ENCODE measurements at places on chromosomes 6 and 20.

DNA sequence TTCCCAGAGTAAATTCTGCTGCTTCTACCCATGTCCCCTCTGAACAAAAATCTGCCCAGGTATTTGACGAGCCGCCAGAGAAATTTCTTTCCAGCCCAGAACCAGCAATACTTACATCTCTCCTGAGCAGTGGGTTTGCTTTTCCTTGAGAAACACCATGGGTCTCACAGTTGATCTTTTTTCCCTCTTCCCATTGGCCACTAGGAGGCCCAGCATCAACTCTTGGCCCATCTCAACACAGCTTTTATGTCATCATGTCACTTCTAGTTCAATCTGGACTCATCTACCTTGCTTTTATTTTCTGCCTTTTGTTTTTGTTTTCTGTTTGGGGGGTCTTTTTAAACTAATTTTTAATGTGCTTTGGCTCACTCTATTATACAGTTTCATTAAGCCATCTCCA lies 18.8 kb downstream of the MAFB start:
- no peak for DNase-seq

- no peak for DNase-seq
Measured at GRCh38 chr6:131854803-131855202, 47.0 kb downstream of the ENPP1 start.

GRCh38 chr6:170099387-170099786 lies 191.5 kb downstream of the DLL1 start:
- no peak for DNase-seq

- no peak for DNase-seq
Measured at GRCh38 chr20:3901706-3902440, 12.7 kb downstream of the PANK2 start.

- DNase-seq = no peak
Measured at GRCh38 chr20:3454831-3455230, 16.0 kb upstream of the ATRN start.

- DNase-seq = no peak
Measured at GRCh38 chr20:37238935-37239451, 22.6 kb downstream of the GHRH start.

- DNase-seq = no peak
Measured at GRCh38 chr20:30286157-30286556, 971.3 kb upstream of the DEFB115 start.

DNA sequence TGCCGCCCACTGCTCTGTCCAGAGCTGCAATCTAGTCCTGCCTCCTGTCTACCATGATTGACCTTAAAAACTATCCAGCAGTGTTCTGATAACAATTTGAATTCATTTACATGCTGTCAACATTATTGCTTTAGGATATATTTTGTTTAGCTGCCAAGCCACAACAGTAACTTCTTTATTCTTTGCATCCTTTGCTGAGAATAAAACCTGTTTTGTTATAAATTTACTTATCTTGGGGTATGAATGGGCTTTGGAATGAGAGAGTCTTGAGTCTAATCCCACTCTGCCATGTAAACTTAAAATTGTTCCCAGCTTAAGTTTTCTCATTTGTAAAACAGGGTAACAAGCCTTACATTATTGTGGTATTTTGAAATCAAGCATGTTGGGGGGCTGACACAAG lies 116.4 kb downstream of the FLRT3 start:
- DNase-seq = no peak

GRCh38 chr6:34099878-34100277 lies 46.0 kb downstream of the GRM4 start:
- DNase-seq = no peak

DNA sequence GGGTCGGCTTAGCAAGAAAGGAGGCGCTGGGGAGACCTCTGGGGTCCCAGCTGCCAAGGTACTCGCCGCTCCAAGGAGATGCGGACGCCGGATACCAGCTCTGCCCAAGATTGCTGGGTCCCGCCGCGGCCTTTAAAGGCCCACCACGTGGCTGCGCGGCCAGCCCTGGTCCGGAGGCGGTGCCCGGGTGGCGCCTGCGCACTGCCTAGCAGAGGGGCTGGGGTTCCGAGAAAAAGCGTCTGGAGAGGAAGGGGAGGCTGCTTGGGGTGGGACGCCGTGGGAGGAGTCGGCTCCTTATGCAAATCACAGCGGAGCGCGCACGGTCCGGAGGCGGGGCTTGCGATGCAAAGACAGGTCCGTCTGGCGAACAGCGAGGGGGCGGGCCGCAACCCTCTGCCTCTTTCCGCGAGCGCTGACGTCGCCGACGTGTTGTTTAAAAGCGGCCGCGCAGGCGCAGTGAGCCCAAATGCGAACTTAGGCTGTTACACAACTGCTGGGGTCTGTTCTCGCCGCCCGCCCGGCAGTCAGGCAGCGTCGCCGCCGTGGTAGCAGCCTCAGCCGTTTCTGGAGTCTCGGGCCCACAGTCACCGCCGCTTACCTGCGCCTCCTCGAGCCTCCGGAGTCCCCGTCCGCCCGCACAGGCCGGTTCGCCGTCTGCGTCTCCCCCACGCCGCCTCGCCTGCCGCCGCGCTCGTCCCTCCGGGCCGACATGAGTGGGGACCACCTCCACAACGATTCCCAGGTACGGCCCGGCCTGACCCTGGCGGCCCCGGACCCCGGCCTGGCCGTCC lies at the start of gene TOP1:
TSS of gene TOP1 (plus strand) at position 464 of the 791 bp plus-strand sequence. CDS start at position 710, 246 bp downstream.
- DNase-seq = peak; percentile 100

DNA sequence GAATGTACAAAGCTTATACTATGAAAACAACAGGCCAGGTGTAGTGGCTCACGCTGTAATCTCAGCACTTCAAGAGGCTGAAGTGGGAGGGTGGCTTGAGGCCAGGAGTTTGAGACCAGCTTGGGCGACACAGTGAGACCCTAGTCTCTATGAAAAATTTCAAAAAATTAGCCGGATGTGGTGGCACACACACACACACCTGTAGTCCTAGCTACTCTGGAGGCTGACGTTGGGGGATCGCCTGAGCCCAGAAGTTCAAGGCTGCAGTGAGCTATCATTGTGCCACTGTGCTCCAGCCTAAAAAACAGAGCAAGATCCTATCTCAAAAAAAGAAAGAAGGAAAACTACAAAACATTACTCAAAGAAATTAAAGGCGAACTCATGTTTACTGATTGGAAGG lies 7.3 kb upstream of the ASF1A start:
- no peak for DNase-seq

GRCh38 chr6:116165596-116165995 lies 39.7 kb upstream of the COL10A1 start:
- DNase-seq = no peak

DNA sequence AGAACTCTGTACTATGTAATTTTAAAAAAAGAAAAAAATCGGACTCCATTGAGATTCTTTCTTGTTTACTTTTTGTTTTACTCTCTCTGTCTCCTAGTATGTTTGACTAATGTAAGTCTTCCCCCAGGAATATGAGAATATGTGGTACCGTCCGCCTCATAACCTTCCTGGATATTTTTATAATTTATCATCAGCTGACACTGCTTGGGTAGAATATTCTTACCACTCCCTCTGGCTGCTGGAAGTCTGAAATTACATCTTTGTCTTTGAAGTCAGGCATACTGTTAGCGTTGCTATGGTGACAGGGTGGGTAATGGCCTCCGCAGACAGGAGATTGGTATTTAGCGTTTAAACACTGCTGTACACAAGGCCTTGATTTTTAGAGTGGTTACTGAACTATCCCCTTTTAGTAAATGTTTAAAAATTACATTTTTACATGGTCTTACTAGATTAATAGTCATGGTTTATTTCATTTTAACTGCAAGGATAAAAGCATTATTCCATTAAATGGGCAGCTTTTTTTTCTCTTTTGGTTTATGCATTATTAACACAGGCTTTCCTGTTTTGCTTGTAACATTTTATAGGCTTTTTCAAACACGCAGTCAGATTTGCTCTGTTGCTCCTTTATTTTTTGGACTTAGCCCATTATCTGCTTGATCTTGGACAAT lies 176.4 kb downstream of the ARID1B start:
- DNase-seq = peak; percentile 98

- DNase-seq = no peak
Measured at GRCh38 chr6:52538252-52538900, 38.5 kb downstream of the TRAM2 start.

DNA sequence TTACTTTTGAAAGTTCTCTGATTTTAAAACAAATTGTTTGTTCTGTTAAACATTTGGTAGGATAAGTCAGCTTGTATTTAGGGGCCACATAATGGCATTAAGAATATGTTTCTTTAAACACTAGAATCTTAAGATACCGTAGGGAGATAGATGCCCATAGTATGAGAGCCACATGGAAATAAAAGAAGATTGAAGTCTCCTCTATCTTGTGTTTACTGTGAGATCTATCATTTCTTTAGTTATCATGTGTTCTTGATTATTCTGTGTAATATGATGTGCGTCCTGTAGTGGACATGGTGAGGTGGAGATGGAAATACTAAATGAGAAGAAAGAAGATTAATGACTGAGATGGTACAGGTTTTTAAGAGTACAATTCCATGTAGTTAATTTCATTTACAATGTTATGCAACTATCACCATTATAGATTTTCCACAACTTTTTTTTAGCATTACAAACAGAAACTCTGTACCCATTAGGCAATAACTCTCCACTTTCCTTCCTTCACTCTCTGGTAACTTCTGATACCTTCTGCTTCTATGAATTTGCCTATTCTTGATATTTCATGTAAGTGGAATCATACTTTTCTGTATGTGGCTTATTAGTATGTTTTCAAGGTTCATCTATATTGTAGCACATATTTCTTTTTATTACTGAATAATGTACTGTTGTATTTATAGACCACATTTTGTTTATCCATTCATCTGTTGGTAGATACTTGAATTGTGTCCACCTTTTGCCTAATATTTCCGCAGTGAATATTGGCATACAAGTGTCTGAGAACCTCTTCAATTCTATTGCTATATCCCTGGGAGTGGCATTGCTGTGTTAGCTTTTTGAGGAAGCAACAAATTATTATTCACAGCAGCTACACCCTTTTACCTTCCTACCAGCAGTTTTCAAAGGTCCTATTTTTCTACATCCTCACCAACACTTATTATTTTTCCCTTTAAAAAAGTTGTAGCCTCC lies 11.5 kb downstream of the RNF146 start:
- DNase-seq = no peak

GRCh38 chr6:27873021-27873940 lies 38.9 kb downstream of the OR2B2 start:
- DNase-seq = no peak

DNA sequence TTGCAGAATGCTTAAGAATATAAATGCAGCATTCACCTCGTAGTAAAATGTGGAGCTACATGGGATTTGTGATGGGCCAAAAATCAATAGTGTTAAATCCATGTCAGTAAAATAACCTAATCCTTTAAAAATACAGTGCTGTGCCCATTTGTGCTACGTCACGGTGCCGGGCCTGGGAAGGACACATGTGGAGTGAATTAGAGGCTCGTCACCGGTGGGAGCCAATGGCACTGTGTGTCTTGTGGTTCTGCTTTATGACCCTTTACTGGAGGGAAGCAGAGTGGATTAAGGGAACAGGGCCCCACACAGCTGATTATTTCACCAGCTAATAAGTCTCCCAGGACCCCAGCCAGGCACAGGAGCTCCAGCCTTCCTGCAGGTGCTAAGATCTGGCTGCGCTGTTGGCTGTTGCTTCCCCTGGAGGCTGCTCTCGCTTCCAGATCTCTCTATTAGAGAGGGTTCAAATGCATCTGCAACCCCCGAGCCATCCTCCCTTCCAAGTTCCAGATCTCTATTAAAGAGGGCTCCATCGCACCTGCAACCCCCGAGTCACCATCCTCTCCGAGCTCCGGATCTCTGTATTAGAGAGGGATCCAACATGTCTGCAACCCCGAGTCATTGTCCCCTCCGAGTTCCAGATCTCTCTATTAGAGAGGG lies 405.8 kb downstream of the CDH4 start:
- DNase-seq = no peak

GRCh38 chr6:123541462-123541861 lies 95.3 kb downstream of the TRDN start:
- no peak for DNase-seq

DNA sequence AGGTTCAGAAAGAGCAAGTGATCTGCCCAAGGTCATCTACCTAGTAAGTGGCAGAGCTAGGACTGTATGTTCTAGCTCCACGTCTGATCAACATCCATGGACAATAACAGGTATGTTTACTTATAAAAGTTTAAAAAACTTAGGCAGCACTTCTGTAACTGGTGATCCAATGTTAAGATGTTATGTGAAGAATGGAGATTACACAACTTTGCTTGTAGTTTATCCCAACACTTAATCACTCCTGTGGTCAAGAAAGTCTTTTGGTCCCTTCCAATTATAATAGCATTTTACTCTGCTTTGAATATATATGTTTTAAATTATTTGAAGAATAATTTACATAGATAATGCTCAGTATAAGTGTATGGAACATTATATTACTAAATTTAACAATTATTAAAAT lies 4.8 kb downstream of the FBXO30 start:
- DNase-seq = no peak

GRCh38 chr6:140744659-140745320 lies 1370.3 kb upstream of the CITED2 start:
- peak; percentile 65 for DNase-seq

- no peak for DNase-seq
Measured at GRCh38 chr6:42391441-42391840, 60.3 kb downstream of the TRERF1 start.

GRCh38 chr6:7413151-7413823 lies 23.7 kb downstream of the RIOK1 start:
- DNase-seq = no peak

GRCh38 chr6:131387562-131388447 lies 185.2 kb upstream of the ARG1 start:
- no peak for DNase-seq

GRCh38 chr6:4057036-4057435 lies 21.9 kb downstream of the FAM217A start:
- DNase-seq = no peak

- no peak for DNase-seq
Measured at GRCh38 chr6:76861403-76861802, 601.9 kb downstream of the HTR1B start.

- no peak for DNase-seq
Measured at GRCh38 chr20:58113716-58114115, 114.7 kb downstream of the ANKRD60 start.

DNA sequence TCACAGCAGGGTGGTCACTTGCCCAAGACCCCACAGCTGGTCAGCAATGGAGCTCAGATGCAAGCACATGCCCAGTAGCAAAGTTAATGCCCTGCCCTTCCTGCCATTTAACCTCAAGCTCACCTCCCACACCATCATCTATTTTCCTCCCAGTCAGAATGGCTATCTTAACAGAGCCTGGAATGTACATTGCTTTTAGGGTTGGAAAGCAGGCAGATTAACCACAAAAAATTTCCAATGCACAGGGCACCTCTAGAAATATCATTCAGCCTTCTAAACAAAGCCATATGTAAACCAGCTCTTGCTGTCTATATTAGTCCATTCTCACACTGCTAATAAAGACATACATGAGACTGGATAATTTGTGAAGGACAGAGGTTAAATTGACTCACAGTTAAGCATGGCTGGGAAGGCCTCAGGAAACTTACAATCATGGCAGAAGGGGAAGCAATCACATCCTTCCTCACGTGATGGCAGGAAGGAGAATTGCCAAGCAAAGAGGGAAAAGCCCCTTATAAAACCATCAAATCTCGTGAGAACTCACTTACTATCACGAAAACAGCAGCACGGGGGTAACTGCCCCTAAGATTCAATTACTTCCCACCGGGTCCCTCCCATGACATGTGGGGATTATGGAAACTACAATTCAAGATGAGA lies 106.9 kb downstream of the FYN start:
- DNase-seq = no peak

GRCh38 chr6:123526128-123526527 lies 110.6 kb downstream of the TRDN start:
- no peak for DNase-seq
